ENCODE measurements at places on chromosomes 3 and 15. TPM values are rescaled to one million over a fixed set of nuclear protein-coding genes. Genes with fewer than 3 reads are reported as not detected.

DNA sequence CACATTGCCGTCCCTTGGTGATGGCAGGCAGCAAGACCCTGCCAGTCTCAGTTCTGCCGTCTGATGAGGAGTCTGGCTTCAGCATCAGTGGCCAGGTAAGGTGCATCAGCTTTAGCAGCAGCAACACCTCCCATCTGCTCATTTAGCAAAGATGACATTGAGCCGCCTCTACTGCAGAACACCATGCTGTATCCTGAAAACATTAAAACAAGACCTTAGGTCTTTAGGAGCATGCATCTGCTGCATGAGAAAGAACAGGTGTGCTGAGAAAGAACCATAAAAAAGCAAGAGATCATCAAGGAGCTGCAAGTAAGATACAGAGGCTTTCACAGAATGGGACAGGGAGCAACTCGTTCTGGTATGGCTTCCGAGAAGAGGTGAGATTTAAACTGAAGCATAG, 87.5 kb downstream of the SCN11A start:
- no peak for DNase-seq

GRCh38 chr3:5635746-5636145, 448.2 kb downstream of the EDEM1 start:
- no peak for DNase-seq

DNA sequence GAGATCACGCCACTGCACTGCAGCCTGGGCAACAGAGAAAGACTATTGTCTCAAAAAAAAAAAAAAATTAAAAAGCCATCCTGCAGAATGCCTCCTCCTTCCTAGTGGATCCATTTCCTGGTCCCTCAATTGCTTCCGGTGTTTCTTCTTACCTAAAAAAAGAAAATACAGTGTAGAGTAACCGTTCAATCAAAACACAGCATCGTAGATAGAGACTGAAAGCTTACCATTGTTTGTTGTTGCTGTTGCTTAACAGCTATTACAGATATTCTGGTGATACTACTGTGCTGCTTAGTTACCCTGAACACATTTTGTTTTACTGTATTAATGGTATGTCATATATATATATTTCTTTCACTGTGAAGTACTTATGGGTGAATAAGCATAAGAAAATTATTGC, 105.5 kb upstream of the LRRFIP2 start:
- DNase-seq, result no peak

DNA sequence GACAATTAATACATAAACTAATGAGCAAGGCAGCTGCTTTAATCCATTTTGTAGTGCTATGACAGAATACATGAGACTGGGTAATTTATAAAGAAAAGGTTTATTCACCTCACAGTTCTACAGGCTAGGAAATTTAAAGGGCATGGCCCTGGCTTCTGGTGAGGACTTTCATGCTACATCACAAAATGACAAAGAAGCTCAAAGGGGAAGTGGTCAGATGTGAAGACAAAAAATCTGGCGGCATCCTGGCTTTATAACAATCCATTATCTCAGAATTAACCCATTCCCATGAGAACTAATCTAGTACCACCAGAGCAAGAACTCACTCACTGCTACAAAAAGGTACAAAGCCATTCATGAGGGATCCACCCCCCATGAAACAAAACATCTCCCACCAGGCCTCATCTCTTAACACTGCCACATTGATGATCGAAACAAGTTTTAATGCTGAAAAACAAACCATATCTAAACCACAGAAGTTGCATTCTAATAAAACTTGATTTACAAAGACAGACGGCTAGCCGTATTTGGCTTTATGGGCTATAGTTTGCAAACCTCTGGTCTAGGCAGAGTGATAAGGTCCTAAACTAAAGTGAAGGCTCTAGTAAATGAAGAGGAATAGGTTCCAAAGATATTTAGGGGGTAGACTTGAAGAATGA, 44.2 kb downstream of the GSK3B start:
- DNase-seq, result no peak

The ATG7 gene
- total RNA-seq, result 83.7 TPM

- DNase-seq, result no peak
Observed at GRCh38 chr3:123365450-123366143, 83.3 kb downstream of the ADCY5 start.

- DNase-seq, result no peak
Observed at GRCh38 chr15:76235186-76235826, 76.0 kb downstream of the ETFA start.

GRCh38 chr15:48361685-48362084, 30.5 kb downstream of the DUT start:
- DNase-seq, result no peak

- peak; percentile 89 for DNase-seq
Observed at GRCh38 chr3:129607391-129608068, 1.1 kb upstream of the PLXND1 start.

DNA sequence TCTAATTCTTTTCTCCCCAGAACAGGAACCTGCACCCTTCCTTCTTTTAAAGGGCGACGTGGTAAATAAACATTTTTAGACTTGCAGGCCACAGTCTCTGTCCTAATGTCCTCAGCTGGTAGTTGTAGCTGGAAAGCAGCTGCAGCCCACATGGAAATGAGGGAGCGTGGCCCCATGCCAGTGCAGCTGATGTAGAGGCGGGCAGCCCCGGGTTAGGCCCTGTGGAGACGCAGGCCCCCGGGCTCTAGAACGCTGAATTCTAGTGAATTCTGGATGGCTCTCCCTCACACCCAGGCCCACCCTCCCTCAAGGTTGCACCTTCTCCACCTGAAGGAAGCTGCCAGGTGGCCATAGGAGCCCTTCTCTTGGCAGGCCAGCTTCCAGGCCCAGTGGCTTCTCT, 52.3 kb downstream of the PGPEP1L start:
- DNase-seq, result no peak

DNA sequence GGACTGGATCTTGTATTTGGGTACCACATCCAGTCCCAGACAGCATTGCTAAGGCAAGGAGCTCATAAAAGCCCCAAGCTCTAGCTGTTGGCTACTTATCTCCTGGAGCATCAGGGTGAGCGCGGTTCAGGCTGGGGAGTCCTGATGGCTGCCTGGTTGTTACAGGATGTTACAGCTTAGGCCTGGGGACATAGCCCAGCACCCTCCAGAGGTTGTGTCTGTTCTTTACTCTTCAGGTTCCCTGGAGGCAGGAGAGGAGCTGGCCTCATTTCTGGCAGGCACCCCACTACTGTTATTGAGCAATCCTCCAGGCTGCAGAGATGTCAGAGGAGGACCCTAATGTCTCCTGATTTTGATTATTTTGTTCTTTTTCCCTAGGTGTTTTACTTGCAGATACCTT, 26.6 kb downstream of the APBA2 start:
- DNase-seq, result no peak

The WNT7A gene
- total RNA-seq, result not detected

DNA sequence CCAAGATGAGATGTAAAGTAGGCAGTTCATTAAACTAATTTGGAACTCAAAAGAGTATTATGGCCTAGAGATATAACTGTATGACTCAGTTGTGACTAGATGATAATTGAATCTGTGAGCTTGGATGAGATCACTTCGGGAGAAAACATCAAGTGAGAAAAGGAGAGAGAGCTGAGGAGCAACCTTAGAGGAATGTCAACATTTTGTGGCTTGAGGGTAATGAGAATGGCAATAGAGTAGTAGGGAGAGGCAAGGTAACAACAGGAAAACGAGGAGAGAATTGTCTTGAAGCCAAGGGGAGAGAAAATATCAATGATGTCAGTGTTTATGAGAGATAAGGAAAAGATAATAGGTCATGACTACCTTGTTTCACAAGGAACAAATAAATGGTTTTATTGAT, 580.2 kb downstream of the NLGN1 start:
- no peak for DNase-seq

The GOLGA6A gene
- total RNA-seq, result under 0.01 TPM

- DNase-seq, result no peak
Observed at GRCh38 chr3:192887047-192887446, 30.6 kb downstream of the MB21D2 start.

GRCh38 chr3:190970560-190970959, 108.1 kb upstream of the GMNC start:
- DNase-seq, result no peak

DNA sequence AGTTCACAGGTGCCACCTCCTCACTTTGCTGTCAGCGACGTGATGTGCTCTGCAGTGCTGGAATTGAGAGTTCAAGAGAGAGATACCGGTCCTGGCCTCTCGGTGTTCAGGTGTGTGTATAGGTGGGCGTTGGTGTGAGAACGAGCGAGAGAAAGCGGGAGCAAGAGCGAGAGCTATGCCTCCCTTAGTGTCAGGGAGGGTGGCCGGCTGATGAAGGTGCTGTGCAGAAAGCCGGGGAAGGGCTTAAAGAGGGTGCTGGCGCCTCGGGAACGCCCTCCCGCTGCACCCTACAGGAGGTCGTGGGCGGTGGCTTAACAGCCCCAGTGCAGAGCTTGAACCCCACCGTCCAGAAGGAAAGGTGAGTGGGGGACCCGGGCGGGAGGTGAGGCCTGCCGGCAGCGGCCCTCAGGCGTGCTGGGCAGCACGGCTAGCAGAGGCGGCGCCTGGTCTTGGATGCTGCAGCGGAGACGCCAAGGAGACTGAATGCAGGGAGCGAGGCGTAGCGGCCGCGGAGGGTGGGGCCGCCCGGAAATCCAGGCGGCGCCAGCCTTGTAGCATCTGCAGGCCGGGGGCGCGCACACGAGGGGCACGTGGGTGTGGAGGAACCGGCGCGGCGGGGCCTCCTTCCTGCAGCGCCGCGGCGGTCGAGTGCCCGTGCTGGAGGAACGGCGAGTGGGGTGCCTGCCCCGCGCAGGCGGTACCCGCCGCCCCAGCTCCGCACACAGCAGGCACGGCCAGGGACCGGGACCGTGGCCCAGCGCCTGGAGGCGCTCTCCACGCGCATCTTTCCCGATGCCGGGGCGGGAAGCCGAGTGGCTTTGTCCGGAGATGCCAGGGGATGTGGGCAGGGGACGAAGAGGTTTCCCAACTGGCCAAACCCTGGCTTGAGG, 246.8 kb upstream of the TOPAZ1 start:
- DNase-seq, result peak; percentile 90

DNA sequence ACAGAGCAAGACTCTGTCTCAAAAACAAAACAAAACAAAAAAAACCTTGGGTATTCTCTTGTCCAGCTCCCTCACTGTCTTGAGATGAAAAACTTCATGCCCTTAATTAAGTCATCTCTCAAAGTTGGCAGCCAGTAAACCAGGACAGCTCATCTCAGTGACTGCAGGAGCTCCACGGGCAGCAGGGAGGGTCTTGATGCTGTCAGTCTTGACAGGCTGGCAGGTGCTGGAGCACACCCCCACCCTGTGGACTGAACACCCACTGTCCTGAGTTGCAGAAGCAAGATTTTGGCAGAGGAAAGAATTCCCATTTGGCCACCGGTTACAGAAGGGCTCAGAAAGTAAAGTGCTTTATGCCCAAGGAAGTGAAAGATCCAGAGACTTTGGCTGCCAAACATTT, 8.0 kb downstream of the DNAJA4 start:
- DNase-seq, result no peak

GRCh38 chr15:40006003-40006402, 33.0 kb downstream of the SRP14 start:
- peak; percentile 48 for DNase-seq

GRCh38 chr15:49178497-49178896, 8.4 kb downstream of the GALK2 start:
- DNase-seq, result no peak

DNA sequence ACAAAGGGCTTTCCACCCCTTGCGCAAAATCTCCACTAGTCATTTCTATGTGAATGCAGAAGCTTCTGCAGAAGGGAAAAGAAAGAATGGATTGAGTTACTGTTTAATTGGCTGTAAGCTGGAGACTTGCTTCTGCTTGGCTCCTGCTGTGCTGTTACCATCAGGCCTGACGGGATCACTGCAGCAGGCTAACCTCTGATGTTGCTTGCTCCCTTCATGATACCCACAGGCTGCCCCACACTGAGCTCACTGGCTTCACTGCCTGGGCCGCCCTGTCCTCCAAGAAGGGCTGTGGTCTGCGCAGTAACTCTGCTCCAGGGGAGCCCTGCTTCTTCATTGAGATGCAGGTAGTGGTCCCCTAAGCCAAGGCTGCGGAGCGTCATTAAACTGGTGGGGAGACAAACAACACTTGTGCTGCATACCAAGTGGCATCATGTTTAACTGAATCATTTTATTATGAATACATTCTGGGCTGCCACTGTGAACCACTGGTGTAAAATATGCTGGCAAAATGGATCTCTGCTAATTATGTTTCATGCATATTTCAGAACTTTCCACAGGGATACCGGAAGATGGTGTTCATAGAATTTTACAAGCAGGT, 78.6 kb downstream of the WDR49 start:
- DNase-seq, result no peak

DNA sequence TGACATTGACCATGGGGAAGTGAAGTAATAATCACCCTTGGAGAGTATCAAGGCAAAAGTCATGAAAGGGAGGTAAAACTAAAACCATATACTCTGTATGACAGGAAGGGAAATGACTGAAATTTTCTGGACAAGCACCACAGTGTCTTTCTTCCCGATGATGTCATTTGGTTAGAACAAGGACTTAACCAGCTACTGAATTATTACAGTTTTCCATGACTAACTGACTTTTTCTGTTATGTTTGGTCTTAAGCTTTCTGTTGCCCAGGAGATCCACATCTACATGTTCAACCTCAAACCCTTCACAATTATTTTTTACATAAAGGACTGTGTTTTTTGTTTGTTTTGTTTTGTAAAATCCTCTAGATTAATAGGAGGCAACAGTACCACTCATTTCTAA, 191.9 kb upstream of the IL12A start:
- peak; percentile 62 for DNase-seq

The CPA3 gene
- 2.1 TPM for total RNA-seq

DNA sequence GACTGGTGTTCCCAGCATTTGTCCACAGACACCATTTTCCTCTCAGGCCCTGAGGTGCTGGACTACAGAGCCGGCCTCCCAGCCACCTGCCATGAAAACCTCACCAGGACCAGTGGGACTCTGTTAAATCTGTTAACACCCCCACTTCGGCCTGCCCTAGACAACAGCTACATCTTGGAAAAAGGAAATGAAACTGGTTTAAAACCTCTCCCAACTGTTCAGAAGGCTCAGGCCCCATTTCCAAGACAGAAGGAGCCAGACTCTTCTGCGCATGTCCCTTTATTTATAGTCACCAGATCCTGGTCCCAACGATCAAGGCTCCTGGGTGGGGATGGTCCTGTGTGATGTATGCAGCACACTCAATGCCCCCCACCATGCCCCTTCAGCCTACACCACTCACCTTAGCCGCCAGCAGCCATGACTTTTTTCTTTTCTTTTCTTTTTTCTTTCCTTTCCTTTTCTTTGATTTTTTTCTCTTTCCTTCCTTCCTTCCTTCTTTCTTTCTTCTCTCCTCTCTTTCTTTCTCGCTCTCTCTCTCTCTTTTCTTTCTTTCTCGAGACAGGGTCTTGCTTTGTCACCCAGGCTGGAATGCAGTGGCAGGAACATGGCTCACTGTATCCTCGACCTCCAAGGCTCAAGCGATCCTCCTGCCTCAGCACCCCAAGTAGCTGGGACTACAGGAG, 25.5 kb upstream of the FLNB start:
- no peak for DNase-seq

GRCh38 chr15:64667736-64668161, 107.6 kb downstream of the RBPMS2 start:
- DNase-seq, result no peak

The IL17RC gene
- 42.1 TPM for total RNA-seq
